ENCODE measurements at places on chromosomes 11 and 22.

DNA sequence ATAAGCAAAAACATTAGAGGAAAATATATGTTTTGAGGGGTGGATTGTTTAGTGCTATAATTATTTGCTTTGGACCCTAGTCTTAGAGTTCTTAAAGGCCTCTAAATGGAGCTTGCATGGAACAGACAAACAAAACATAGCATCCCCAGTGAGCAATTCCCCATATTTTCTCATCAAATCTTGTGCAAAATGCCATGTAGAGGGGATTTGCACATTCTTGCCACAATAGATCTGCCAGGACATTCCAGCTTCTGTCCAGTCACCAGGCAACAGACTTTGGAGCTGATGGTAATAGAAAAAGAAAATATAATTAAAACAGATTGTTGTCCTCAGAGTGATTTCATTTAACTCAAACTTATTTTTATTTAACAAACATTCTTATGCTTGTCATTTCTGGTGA lies 360.3 kb upstream of the PDGFD start:
- no peak for DNase-seq

DNA sequence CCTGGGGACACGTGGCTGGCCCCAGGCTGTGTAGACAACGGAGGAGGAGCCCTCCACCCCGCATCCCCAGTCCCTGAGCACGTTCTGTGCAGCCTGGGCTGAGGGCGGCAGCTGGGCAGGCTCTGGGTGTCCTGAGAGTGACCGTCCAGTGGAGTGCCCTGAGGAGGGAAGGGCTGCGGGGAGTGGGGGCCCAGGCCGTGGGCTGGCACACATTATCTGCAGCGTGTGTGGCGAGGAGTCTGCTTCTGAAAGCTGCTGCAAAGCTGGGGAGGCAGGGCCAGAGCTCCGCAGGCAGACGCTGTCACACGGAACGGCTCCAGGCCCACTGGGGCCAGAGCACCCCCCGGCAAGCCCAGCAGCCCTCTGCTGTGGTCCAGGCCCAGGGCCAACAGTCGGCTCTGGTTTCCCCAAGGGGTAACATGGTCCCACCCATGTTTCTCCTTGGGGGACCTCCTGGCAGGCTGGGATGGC lies 835 bp upstream of the ANO9 start:
- no peak for DNase-seq

GRCh38 chr11:63492441-63492840 lies 1.5 kb upstream of the PLAAT5 start:
- no peak for DNase-seq

GRCh38 chr11:117265745-117266144 lies 25.4 kb upstream of the BACE1-AS start:
- DNase-seq: no peak

DNA sequence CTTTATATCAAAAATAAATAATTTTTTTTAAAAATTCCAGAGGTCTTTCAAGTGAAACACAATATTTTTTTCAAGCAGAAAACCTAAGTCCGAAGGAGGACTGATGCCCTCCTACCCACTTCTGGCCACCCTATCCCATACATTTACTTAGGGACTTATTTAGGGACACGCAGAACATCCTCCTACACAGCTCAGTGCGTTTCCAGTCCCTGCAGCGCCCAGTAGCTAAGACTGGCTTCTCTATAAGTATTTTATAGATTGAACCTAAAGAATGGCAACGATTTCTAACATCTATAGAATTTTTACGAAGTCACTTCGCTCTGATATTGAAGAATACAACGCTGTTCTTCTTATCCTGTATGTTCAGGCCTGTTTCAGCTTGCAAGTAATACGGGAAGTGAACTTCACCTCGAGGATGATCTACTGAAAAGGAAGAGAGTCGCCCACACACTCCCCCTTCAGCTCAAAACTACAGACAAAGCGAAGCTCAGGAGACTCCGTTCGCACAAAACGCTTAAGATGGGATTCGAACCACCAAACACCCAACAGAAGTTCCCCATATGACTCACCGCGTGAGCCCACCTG lies 328 bp downstream of the CHEK2 start:
- DNase-seq: no peak

- no peak for DNase-seq
These were observed 5.7 kb downstream of the FTH1 start for GRCh38 chr11:61961570-61962212.

- DNase-seq: no peak
These were observed 69.2 kb upstream of the PRR5 start for GRCh38 chr22:44632541-44633396.

DNA sequence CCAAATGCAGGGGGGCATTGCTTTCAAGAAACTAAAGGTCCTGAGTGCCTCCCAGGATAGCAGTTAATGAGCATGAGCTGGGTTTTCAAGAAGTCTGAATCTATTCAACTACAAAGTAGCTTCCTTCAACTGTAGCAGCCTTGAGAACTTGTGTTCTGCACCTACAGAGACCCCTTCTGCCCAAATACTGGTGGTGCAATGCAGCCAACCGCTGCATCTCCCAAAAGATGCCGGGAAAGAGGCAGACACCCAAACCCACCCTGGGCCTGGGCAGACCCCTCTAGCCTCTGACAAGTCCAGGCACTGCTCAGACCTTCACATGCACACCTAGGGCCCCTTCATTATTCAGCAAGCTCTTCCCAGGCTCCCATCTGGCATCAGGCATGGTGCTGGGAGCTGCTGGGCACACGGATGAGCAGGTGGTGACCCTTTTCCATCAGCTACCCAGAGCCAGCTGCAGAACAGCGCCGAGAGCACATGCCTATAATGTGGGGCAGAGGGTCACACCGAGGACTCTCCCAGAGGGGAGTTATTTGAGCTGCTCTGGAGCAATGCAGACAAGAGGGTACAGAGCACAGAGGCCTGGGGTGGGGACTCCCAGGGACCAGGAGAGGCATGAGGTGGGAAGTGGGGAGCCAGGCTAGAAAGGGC lies 44.9 kb upstream of the ETS1 start:
- peak; percentile 42 for DNase-seq

DNA sequence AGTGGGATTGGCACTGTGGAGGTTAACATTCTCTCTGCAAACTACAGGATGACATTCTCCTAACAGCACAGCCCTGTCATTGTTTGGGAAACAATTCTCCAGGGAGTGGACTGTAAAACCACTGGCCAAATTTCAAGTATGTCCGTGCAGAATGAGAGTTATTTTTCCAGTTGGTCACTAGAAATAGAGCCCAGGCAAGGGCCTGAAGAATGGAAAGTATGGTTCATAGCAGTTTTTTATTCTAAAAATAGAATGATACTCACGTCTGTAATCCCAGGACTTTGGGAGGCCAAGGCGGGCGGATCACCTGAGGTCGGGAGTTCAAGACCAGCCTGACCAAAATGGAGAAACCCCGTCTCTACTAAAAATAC lies 39.0 kb upstream of the CD44 start:
- no peak for DNase-seq

- DNase-seq: no peak
These were observed 37.8 kb downstream of the RASSF10 start for GRCh38 chr11:13046637-13047570.

DNA sequence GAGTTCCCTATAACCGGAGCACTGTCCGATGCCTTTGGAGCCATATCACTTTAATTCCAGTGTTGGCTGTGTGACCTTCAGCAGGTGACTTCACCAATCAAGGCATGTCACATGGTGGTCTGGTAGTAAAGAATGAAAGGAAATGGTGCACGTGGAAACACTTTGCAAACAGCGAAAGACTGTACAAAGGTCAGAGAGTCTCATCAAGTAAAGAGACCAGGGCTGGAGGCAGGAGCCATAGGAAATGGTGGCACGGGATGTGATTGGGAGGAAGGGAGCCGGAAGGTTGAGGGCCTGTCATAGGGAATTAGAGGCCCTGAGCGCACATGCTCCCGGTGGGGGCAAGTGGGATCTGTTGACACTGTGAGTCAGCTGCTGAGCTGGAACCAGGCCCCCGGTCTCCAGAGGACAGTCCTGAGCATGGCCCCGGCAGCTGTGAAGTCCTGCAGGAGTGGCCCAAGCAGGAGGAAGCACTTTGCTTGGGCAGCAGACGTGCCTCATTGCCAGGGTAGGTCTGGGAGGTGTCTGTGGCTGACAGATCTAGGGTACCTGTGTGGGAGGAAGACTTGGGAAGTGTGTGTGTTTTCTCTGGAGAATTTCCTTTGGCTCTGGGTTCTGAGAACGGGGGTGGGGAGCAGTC lies 2.0 kb downstream of the DAGLA start:
- DNase-seq: no peak

DNA sequence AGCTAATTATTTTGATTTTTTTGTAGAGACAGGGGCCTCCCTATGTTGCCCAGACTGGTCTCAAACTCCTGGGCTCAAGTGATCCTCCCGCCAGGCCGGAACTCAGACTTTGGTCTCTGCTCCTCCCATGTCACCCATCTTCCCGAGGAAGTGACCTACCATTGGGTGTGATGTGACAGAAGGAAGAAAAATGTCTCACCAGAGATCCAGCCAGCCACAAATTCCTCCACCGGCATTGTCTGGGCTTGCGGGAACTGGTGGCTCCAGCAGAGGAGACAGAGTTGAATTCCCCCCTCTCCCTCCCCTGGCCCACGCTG lies 772 bp downstream of the SLC25A45 start:
- no peak for DNase-seq

DNA sequence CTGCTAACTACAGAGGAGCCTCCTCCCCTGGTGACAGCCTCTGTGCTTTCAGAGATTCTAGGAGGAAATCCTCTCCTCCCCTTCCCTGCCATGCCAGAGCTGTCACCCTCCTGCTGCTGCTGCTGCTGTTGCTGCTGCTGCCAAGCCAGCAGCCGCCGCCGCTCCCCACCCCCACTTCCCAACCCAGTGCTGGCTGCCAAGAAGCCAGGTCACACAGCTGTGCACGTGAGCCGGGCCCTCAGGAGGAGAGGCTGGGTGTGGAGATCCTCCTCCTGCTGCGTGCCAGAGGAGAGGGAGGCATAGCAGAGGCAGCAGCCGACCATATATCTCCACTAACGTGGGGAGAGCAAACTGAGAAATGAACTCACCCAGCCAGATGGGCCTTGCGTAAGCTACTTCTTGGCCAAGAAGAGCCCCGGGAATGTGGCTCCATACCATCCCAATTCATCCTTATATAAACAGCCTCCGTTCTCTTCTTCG lies 12.4 kb downstream of the CRY2 start:
- DNase-seq: no peak

GRCh38 chr11:117251506-117251905 lies 19.0 kb downstream of the RNF214 start:
- no peak for DNase-seq

DNA sequence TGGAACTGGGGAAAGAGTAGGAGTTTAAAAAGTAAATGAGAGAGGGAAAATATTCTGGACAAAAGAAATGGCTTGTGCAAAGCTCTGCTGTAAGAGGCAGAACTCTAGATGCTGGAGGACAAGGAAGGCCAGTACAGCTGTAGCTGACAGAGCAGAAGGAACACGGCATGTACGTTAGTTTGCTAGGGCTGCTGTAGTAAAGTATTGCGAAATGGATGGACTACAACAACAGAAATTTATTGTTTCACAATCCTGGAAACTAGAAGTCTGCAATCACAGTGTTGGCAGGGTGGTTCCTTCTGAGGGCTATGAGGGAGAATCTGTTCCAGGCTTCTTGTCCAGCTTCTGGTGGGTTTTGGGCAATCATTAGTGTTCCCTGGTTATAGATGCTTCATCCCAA lies 454.4 kb downstream of the NTM start:
- no peak for DNase-seq

DNA sequence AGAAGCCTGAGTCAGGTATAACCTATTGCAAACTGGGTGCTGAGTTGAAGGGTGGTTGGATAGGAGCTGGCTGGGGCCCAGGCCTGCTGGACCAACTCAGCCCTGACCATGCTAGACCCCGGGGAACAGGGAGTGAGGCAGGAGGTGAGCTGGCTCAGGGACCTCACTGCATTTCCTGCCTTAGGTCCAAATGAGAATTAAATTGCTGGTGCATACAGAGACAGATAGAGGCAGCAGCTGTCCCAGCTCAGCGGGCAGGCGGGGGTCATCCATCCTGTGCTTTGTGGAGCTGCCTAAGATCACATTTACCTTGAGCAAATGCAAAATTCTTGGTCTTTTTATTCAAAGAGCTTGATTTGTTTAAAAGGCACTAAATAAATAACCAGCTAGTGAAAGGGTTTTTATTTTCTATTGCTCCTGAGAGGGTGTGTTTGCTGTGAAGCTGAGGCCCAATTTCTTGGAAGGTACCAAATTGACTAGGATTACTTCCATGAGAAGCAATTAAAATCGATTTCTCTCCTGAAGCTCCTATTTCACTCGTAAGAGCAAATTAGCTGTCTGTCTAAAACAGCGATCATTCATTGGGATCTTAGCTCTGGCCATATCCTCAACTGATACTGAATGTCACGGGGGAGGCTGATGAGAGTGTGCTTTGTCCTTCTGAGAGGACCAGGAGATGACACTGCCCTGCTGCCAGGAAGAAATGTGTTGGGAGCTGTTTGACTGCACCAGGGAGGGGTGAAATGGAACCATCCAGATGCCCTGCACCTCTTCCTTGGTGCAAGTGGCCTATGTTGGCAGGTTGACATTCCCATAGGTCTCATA lies 24.9 kb downstream of the USH1C start:
- no peak for DNase-seq

DNA sequence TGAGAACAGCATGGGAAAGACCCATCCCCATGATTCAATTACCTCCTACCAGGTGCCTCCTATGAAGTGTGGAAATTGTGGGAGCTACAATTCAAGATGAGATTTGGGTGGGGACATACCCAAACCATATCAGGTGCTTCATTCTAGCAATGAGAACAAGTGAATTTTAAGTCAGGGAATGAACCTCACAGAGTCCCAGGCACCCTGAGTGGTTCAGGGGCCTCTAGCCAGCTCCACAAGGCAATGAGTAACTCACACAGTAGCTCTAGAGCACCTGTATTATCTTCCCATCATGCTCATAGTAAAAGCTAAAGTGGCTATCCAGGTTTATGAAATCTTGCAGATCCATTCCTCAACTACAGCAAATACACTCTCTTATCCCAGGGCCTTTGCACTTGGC lies 13.1 kb upstream of the ACCSL start:
- no peak for DNase-seq

- no peak for DNase-seq
These were observed 1295.8 kb downstream of the BRD1 start for GRCh38 chr22:48531761-48532435.

GRCh38 chr11:78453140-78453935 lies 35.7 kb upstream of the GAB2 start:
- no peak for DNase-seq

DNA sequence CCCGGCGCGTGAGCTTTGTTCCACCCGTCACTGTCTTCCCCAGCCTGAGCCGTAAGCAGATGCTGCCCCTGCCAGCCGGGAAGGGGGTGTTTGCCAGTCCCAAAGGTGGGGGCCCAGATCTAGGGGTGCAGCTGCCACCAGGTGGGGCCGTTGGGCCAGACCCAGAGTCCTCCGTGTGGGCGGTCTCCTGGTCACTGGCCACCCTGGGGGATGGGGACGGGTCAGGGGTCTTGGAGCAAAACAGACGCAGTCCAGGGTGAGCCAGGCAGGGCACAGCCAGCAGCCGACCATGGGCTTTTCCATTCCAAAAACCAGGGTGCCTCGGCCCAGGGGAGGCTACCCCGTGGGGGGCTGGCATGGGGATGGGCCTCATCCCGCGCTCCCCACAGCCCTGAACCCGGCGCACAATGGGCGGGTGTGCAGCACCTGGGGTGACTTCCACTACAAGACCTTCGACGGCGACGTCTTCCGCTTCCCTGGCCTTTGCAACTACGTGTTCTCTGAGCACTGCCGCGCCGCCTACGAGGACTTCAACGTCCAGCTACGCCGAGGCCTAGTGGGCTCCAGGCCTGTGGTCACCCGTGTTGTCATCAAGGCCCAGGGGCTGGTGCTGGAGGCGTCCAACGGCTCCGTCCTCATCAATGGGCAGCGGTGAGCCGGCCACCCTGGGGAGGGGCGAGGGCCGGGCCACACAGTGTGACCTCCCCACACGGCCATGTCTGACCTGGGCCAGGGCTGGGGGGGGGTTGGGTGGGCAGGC lies 3.5 kb downstream of the MUC5B start:
- DNase-seq: no peak
